ENCODE measurements at places on chromosomes 2 and 18.
A peak's percentile ranks its signal among the peaks of the same experiment; 100 is the strongest.

GRCh38 chr2:217877866-217878265 lies 124.9 kb downstream of the TNS1 start:
- H3K36me3 ChIP-seq: no peaks in the 10 kb centered on the region
- H3K4me3 ChIP-seq: no peak overlapping the region
- H3K27ac ChIP-seq: no peak overlapping the region
- H3K27me3 ChIP-seq: no peaks in the 10 kb centered on the region
- DNase-seq: no peak

DNA sequence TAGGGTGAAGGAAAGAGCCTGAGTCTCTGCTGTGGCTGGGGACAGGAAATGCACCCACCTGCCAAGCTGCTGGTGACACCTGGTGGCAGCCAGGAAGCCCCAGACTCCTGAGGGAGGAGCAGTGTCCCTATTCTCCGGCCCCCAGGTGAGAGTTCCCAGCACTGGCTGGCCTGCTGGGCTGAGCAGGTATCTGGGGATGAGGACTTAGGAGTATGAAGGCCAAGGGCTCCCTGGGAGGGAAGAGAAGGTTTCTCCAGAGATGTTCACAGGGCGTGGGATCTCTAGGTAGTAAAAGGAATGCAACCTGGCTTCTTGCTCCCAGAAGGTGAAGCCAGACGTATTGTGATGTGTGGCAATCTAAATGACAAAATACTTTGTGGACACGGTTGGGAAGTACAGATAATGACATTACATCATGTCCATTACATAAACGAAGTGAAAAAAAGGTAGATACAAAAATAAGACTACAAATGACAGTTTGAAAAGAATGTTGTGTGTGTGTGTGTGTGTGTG lies 75.8 kb upstream of the SLC1A4 start:
- H3K36me3 ChIP-seq: no peaks in the 10 kb centered on the region
- no peaks in the 10 kb centered on the region for H3K4me1 ChIP-seq
- no peaks in the 10 kb centered on the region for H3K27me3 ChIP-seq
- no peak overlapping the region for H3K27ac ChIP-seq
- peak; percentile 68 for DNase-seq

GRCh38 chr2:227815066-227815465 lies 1.4 kb downstream of the CCL20 start:
- H3K4me1 ChIP-seq: peaks cover 4% of the 10 kb centered on the region
- H3K27me3 ChIP-seq: no peaks in the 10 kb centered on the region
- DNase-seq: no peak

- DNase-seq: no peak
- H3K27me3 ChIP-seq: no peaks in the 10 kb centered on the region
- H3K36me3 ChIP-seq: no peaks in the 10 kb centered on the region
- no peak overlapping the region for H3K4me3 ChIP-seq
- H3K27ac ChIP-seq: no peak overlapping the region
- no peaks in the 10 kb centered on the region for H3K4me1 ChIP-seq
Measured at GRCh38 chr2:239596792-239597191, 196.0 kb upstream of the HDAC4 start.

- H3K27ac ChIP-seq: peak overlapping the region; percentile 93
- peaks cover 10% of the 10 kb centered on the region for H3K4me1 ChIP-seq
- H3K4me3 ChIP-seq: peak overlapping the region; percentile 74
- no peaks in the 10 kb centered on the region for H3K36me3 ChIP-seq
- no peaks in the 10 kb centered on the region for H3K27me3 ChIP-seq
Measured at GRCh38 chr2:42360493-42360889, 526 bp downstream of the COX7A2L start.

All from hepatocyte (in vitro differentiated cells).